SW480 (cell line): ENCODE measurements at places on chromosomes 11 and 22.

DNA sequence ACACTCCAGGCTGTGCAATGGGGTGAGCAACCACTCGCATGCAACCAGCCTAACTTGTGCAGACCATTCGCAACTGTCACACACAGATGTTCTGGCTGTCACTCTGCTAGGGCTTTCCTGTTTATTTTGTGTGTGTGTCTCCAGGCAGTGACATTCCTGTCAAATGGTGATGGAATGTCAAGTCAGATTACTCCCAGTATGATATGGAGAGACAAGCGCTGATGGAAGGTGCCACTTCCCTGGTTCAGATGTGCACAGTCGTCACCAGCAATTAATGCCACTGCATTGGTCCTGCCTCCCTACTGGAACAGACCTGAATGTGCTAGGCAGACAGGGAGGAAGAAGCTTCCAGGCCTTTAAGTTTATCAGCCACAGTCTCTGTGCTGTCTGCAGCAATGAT is 442.4 kb upstream of the ISX start:
- DNase-seq = no peak

GRCh38 chr11:94543695-94544645 is at the start of gene FUT4:
FUT4 (plus strand) TSS chr11:94543921; CDS start chr11:94544134, 213 bp downstream.
- DNase-seq = peak; percentile 94

DNA sequence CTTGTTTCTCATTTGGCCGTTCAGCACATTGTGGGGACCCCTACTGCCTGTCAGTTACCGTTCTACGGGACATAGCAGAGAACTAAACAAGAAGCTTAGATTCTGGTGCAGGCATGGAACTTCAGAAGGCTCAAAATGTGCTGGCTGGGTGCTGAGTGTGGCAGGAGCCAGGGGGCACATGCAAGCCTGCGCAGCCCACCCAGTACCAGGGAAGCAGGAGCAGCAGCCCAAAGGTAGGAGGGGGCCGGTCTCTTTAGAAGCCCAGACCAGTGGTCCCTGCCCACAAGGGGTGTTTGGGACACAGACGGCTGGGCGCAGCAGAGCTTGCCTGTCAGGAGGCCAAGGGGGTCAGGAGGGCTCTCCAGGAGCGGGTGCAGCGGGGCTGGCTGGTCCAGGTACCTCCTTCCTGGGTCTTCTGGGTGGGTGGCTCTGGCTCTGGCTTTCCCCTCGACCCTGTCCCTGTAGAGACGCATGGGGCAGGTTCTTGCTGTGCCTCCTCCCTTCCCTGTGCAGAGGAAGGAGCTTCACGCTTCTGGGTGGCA is 2.2 kb downstream of the PTDSS2 start:
- no peak for DNase-seq

DNA sequence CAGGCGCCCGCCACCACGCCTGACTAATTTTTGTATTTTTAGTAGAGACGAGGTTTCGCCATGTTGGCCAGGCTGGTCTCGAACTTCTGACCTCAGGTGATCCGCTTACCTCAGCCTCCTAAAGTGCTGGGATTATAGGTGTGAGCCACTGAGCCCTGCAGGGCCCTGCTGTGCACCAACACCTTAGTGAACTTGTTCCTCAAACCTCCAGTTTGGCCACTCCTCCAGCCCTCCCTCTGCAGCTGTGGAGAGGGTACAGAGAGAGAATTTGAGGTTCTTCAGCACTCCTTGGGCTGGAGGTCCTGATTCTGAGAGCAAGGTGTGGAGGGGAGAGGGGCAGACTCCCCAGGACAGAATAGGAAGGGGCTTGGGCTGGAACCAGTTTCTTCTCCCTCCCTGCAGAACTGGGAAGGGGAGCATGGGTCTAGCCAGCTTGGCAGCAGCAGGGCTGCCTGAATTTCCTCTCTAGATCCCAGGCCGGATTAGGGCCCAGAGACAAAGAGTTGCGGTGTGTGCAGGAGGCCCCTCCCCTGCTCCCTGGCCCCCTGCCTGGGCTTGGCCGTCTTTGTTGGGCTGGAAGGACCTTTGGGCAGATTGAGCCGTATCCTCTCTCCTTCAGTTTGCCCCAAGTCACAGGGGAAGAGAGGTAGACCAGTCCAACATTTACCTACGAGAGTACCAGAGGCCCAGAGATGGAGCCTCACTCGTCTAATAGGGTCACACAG is 2.3 kb upstream of the PEX16 start:
- DNase-seq = no peak

DNA sequence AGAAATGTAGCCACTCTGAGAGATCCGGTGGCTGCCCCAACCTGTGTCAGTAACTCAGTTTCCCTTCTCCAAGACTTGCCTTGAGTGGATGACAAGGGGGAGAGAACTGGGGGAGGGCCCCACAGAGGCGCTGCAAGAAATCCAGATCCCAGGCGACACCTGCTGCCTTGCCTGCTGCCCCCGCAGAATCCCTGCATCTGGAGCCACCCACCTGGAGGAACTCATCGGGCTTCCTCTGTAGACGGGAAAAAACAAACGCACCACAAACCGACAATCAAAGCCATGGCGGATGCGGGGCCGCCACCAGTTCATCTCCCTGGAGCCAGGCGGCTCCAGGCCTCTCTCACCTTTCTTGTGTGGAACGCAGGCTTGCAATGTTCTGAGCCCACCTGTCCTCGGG is 40.2 kb downstream of the MACROD1 start:
- DNase-seq = no peak
